ENCODE measurements at places on chromosomes 2 and 18.

DNA sequence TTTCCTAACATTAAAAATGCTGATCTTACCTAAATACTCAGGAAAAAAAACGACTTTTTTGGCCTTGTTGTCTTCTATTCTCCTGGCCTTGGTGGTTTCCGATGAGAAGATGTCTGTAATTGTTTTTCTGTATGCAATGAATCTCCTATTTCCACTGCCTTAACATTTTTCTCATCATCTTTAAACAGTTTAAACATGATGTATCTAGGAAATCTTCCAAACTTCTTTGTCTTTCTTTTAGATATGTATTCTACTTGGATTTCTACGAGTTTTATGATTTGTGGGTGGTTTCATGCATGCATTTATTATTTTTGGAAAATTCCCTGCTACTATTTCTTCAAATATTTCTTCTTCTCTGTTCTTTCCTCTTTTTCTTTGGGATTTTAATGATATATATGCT, 288.6 kb upstream of the GYPC start:
- no peak for DNase-seq

GRCh38 chr2:224034017-224034416, 5.1 kb downstream of the SERPINE2 start:
- no peak for DNase-seq

GRCh38 chr2:198756166-198756565, 701.6 kb downstream of the SATB2 start:
- no peak for DNase-seq

GRCh38 chr2:127046579-127046978, 60.4 kb downstream of the BIN1 start:
- no peak for DNase-seq

GRCh38 chr2:162301151-162301804, 17.2 kb downstream of the IFIH1 start:
- peak; percentile 57 for DNase-seq

DNA sequence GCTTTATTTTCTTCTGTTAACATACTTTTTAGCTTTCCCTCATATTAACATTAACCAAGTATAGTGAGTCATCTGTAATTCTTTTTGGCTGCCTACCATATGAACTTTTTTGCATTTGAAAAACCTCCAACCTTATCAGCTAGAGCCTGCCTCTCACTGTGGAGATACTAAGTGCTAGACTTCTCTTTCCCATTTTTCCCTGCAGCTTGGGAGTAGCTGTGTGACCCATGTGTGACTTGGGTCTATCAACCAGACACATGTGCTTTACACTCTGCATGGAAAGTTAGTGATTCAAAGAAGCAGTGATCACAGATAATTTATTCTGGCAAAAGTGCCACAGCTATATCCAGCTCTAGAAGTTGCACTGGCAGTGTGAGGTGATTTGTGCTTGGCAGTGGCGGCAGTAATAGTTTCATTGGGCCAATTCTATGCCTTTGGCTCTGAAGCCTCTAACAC, 36.3 kb downstream of the PREPL start:
- DNase-seq, result no peak

GRCh38 chr2:157388827-157389226, 55.1 kb downstream of the CYTIP start:
- no peak for DNase-seq

All from SK-N-DZ (cell line).